ENCODE measurements at places on chromosomes 2 and 18. TPM values are rescaled to one million over a fixed set of nuclear protein-coding genes. Genes with fewer than 3 reads are reported as not detected.

VAMP8 gene
- 97.0 TPM for total RNA-seq

CPS1 gene
- 44.9 TPM for total RNA-seq

LPIN1 gene
- 9.7 TPM for total RNA-seq

ASXL2 gene
- total RNA-seq: 12.1 TPM

NCKAP5 gene
- not detected for total RNA-seq

DCAF17 gene
- 35.3 TPM for total RNA-seq

CCDC121 gene
- 3.8 TPM for total RNA-seq

DNA sequence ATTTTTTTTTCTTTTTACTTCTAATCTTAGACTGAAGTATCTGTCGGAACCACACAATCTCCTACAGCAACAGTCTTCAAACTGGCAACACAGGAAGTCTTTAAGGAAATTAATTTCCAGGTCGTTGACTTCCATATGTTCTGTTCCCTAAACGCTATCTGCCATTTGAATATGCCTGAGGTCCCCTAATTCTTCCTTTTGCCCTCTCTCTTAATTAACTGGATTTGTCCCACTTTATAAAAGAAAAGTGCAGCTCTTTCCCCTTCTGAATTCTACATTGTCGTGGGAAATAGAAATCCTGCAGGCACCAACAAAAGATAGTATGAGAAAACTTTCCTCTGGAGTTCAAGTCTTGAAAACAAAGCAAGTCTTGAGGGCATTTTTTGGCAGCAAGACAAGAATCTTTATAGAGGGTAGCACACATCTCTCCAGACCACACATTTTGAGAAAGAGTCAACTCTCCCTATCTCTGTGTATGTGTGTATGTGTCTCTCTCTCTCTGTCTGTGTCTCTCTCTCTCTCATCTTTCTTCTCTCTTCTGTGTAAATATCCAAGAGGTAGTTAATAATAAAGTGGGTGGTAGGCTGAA lies 879.8 kb downstream of the SOCS6 start:
- no peak for DNase-seq
- no peak overlapping the region for H3K27ac ChIP-seq
- H3K36me3 ChIP-seq: no peaks in the 10 kb centered on the region
- H3K4me1 ChIP-seq: no peaks in the 10 kb centered on the region

- H3K36me3 ChIP-seq: no peaks in the 10 kb centered on the region
- H3K27ac ChIP-seq: no peak overlapping the region
- H3K4me1 ChIP-seq: peaks cover 14% of the 10 kb centered on the region
- DNase-seq: peak; percentile 10
- H3K4me3 ChIP-seq: no peak overlapping the region
- H3K27me3 ChIP-seq: no peaks in the 10 kb centered on the region
These were observed 250.8 kb upstream of the OSR1 start for GRCh38 chr2:19609266-19609665.

- DNase-seq: no peak
- no peaks in the 10 kb centered on the region for H3K4me1 ChIP-seq
- H3K27ac ChIP-seq: no peak overlapping the region
- no peak overlapping the region for H3K4me3 ChIP-seq
- H3K36me3 ChIP-seq: no peaks in the 10 kb centered on the region
- H3K27me3 ChIP-seq: no peaks in the 10 kb centered on the region
These were observed 75.9 kb downstream of the TMEM182 start for GRCh38 chr2:102837626-102838198.

GRCh38 chr2:240925191-240925567 lies 19.0 kb downstream of the CROCC2 start:
- DNase-seq: no peak
- no peak overlapping the region for H3K27ac ChIP-seq
- H3K27me3 ChIP-seq: peaks cover 20% of the 10 kb centered on the region
- no peaks in the 10 kb centered on the region for H3K36me3 ChIP-seq
- H3K4me3 ChIP-seq: no peak overlapping the region

- H3K27me3 ChIP-seq: peaks cover 3% of the 10 kb centered on the region
- H3K4me3 ChIP-seq: no peak overlapping the region
- no peak overlapping the region for H3K27ac ChIP-seq
- H3K36me3 ChIP-seq: no peaks in the 10 kb centered on the region
These were observed 123.2 kb downstream of the EPHA4 start for GRCh38 chr2:221448844-221449390.

- H3K4me3 ChIP-seq: no peak overlapping the region
- H3K27me3 ChIP-seq: no peaks in the 10 kb centered on the region
- H3K36me3 ChIP-seq: no peaks in the 10 kb centered on the region
- DNase-seq: no peak
These were observed 294.6 kb upstream of the SLC14A2 start for GRCh38 chr18:45320724-45321123.

DNA sequence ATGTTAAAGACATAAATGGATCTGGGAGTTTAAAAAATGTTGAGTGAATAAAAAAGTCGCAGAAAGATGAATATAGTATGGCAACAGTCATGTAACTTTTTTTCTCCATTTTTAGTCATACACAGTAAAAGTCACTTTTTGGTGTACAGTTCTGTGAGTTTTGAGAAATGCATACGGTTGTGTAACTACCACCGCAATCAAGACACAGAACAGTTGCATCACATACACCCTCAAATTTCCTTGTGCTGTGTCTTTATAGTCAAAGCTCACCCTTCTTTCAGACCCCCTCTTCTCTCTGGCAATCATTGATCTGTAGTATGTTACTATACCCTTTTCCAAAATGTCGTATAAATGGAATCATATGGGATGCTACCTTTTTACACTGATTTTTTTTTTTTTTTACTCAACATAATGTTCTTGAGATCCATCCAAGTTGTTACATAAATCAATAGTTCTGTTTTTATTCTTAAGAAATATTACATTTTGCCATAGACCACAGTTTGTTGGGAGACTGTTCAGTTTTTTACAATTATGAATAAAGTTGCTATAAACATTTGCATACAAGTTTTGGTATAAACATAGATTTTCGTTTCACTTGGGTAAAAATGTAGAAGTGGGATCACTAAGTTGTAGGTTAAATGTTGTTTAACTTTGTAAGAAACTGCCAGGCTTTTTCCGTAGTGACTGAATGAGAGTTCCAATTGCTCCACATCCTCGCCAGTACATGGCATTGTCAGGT lies 35.4 kb upstream of the AGFG1 start:
- DNase-seq: no peak
- no peaks in the 10 kb centered on the region for H3K27me3 ChIP-seq
- no peaks in the 10 kb centered on the region for H3K36me3 ChIP-seq
- peaks cover 4% of the 10 kb centered on the region for H3K4me1 ChIP-seq
- no peak overlapping the region for H3K27ac ChIP-seq

- no peaks in the 10 kb centered on the region for H3K4me1 ChIP-seq
- DNase-seq: no peak
- H3K27me3 ChIP-seq: peaks cover 24% of the 10 kb centered on the region
- H3K36me3 ChIP-seq: no peaks in the 10 kb centered on the region
- H3K4me3 ChIP-seq: no peak overlapping the region
- H3K27ac ChIP-seq: no peak overlapping the region
These were observed 227.2 kb upstream of the HS6ST1 start for GRCh38 chr2:128545829-128546228.

- H3K4me1 ChIP-seq: no peaks in the 10 kb centered on the region
- H3K4me3 ChIP-seq: no peak overlapping the region
- no peak overlapping the region for H3K27ac ChIP-seq
- H3K36me3 ChIP-seq: peaks cover 4% of the 10 kb centered on the region
These were observed 27.8 kb upstream of the TBR1 start for GRCh38 chr2:161388146-161388779.

Measured in HepG2 (cell line).